GM23248 (cell line): ENCODE measurements at places on chromosomes 6 and 20. TPM values are rescaled to one million over a fixed set of nuclear protein-coding genes. Genes with fewer than 3 reads are reported as not detected.

- H3K4me3 ChIP-seq: no peak overlapping the region
- no peaks in the 10 kb centered on the region for H3K4me1 ChIP-seq
- no peaks in the 10 kb centered on the region for H3K27me3 ChIP-seq
- no peak for DNase-seq
- H3K36me3 ChIP-seq: no peaks in the 10 kb centered on the region
- H3K27ac ChIP-seq: no peak overlapping the region
Observed at GRCh38 chr6:2344319-2344905, 99.0 kb upstream of the GMDS start.

DNA sequence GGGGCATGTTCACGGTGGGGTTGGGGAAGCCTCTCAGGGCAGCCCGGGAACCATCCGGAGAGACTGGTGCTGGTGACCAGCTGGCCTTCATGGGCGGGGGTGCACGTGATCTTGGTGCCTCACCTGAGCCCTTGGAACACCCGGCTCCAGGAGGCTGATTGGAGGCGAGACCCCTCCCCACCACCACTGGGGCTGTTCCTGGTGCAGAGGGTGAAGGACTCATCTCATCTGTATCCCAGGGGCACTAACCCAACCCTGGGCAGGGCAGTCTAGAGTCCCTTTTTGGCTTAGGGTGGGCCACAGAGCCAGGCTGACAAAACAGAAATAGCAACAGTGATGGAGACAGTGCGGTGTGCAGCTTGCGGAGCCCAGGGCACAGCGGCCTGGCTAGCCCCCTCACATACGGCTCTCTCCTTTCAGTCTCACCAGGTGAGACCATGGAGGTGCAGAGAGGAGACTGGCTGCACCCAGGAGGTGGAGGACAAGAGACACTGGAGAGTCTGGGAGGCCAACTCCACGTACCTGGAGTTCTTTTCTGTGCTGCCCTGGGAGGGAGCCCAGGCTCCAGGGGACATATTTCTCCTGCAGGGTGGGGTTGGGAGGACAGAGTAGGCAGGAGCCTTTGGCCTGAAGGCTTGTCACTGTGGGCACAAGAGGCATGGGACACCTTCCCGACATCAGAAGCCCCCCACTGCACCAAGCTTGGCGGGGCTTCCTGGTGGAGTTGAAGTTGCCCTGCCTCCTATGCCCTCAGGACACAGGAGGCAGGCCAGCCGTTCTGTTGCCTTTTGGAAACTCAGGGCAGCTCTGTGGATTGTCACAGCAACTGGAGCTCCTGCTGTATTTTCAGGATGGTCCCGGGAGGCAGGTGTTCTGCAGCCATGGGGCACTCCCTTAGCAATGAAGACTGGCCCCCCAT is 106.0 kb downstream of the SYCP2 start:
- H3K4me1 ChIP-seq: no peaks in the 10 kb centered on the region
- H3K27ac ChIP-seq: no peak overlapping the region
- no peaks in the 10 kb centered on the region for H3K36me3 ChIP-seq
- no peak for DNase-seq

- H3K36me3 ChIP-seq: no peaks in the 10 kb centered on the region
- DNase-seq: no peak
- H3K27me3 ChIP-seq: no peaks in the 10 kb centered on the region
- H3K4me3 ChIP-seq: no peak overlapping the region
- H3K27ac ChIP-seq: no peak overlapping the region
Observed at GRCh38 chr20:17709361-17710293, 9.9 kb downstream of the BANF2 start.

DNA sequence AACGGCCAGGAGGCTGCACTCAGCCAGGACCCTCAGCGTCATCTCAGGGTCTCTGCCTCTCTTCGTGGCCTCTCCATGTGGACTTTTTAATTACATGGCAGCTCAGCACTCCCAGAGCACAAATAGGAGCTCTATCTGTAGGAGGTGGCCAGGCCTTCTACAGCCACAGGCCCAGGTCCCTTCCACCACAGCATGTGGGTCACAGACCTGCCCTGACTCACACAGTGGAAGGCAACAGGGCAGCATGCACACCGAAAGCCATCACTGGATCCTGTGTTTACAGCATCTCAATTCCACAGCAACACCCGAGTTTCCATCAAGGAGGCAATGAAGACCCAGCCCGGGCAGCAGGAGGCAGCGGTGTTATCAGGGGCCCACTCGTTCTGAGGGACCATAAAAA is 65.8 kb upstream of the CD93 start:
- peaks cover 80% of the 10 kb centered on the region for H3K4me1 ChIP-seq
- H3K36me3 ChIP-seq: no peaks in the 10 kb centered on the region
- H3K4me3 ChIP-seq: no peak overlapping the region
- no peaks in the 10 kb centered on the region for H3K27me3 ChIP-seq
- peak overlapping the region; percentile 96 for H3K27ac ChIP-seq

DNA sequence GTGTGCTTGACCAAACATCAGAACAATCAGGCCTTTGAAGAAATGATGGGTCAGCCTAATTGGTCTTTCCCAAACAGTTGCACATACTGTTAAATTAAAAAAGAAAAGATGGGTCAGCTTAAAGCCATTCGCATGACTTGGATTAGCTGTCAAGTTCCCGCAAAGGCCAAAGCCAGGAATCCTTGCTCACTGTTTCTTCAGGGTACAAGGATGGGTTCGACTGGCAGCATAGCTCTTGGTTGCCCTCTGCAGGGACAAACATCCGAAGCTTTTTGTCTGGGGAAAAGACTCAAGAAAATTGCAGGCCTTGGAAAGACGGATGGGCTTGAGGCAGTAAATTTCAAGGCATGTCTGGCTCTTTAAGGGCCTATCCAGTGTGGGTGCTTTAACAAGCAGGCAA is 168.0 kb downstream of the HDGFL1 start:
- no peaks in the 10 kb centered on the region for H3K27me3 ChIP-seq
- no peaks in the 10 kb centered on the region for H3K36me3 ChIP-seq
- no peak overlapping the region for H3K27ac ChIP-seq

C4B gene
- polyA plus RNA-seq: 1.1 and 2.6 TPM in 2 replicates
